ENCODE measurements at places on chromosomes 13 and 19.

DNA sequence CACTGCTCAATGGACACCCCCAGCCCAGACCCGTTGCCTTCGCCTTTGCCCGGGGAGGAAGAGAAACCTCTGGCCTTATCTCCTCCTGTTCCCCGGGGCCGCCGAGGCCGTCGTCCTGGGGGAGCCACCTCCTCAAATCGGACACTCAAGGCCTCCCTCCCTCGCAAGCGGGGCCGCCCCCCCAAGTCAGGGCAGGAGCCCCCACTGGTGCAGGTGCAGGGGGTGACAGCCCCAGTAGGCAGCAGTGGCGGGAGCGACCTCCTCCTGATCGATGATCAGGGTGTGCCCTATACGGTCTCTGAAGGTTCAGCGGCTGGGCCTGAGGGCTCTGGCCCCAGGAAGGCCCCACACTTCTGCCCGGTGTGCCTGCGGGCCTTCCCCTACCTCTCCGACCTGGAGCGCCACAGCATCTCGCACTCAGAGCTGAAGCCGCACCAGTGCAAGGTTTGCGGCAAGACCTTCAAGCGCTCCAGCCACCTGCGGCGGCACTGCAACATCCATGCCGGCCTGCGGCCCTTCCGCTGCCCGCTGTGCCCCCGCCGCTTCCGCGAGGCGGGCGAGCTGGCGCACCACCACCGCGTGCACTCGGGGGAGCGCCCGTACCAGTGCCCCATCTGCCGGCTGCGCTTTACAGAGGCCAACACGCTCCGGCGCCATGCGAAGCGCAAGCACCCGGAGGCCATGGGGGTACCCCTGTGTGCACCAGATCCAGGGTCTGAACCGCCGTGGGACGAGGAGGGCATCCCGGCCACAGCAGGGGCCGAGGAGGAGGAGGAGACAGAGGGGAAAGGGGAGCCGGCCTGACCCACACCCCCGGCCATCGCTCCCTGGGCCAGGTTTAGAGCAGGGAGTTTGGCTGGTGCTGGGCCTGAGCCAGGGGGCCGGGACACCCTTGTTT is 2.3 kb downstream of the ZNF524 start:
- no peak for DNase-seq

GRCh38 chr13:114134944-114135610 is 2.7 kb upstream of the RASA3 start:
- DNase-seq: no peak

GRCh38 chr19:1397838-1398237 is 3.5 kb downstream of the GAMT start:
- DNase-seq: no peak

- no peak for DNase-seq
Observed at GRCh38 chr19:14091813-14092462, 1.4 kb upstream of the SAMD1 start.

- DNase-seq: no peak
Observed at GRCh38 chr19:6800991-6801484, 28.5 kb downstream of the VAV1 start.

- no peak for DNase-seq
Observed at GRCh38 chr19:57829316-57829715, 783 bp upstream of the ZNF587B start.

DNA sequence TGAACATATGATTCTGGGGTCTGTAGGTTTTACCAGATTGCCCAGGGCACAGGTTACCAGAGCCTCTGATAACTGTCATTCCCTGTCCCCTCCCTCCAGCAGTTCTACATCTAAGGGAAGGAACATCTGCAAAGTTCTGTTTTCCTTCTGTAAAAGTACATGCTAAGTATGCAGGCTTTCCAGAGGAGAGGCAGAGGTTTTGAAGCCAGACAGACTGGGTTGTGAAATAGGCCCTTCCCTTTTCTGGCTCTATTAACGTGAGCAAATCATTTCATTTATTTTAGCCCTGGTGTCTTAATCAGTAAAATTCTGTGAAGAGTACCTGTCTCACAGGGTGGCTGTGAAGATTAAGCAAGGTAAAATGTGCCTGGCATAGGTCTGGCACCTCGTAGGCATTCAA is 66.1 kb upstream of the C1QTNF9 start:
- DNase-seq: no peak

- DNase-seq: no peak
Observed at GRCh38 chr19:13429563-13429962, 76.7 kb downstream of the CACNA1A start.

DNA sequence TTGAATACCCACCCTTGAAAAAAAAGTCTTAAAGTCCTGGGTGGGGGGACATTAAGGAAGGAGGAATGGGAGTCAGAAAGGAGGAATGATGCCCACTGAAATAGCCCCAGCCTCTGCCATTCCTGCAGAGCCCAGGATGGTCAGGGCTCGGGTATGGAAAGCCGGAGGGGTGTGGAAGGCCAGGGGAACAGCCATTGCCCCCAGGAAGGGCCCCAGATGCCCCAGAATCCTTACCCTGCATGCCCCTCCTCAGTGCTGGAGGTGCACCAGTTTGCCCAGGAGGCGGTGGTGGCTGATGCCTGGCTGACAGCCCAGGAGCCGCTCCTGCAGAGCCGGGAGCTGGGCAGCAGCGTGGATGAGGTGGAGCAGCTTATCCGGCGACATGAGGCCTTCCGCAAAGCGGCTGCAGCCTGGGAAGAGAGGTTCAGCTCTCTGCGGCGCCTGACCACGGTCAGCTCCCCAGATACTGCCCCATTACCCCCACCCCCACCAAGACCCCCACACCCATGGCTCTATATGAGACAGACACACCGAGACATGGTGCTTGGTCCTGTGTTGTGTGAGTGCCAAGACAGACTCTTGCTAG is 10.7 kb upstream of the SHKBP1 start:
- no peak for DNase-seq

- no peak for DNase-seq
Observed at GRCh38 chr13:95937714-95938320, 115.4 kb downstream of the UGGT2 start.

- DNase-seq: no peak
Observed at GRCh38 chr19:39524495-39524894, 8.2 kb downstream of the EID2B start.

DNA sequence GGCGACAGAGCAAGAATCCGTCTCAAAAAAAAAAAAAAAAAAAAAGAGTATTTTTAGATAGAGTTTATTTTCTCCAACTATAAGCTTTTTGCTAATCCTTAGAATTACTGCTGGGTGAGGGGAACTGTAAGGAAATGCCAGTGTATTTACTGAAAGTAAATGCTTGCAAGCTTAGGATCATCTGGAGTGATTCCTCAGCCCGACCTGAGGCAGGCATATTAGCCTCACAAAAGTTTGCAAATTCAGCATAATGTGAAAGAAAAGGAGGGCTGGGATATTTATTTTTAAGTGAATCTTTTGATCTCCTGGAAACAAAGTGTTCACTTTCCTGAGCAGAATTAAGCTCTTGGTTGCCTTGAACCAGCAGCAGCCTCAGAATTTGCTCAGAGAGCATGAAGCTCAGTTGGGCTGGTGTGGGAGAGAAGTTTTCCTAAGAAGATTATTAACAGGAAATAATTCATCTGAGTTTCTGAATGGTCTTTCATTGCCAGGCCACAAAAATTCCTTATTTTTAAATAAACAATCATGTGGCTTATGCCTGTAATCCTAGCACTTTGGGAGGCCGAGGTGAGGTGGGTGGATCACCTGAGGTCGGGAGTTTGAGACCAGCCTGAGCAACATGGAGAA is 24.7 kb upstream of the SPATA13 start:
- DNase-seq: no peak

Measured in hippocampal formation (tissue), 2 donors.